ENCODE measurements at places on chromosomes 1 and 21. TPM values are rescaled to one million over a fixed set of nuclear protein-coding genes. Genes with fewer than 3 reads are reported as not detected.

Gene E2F2
- 1.2 TPM for total RNA-seq

DNA sequence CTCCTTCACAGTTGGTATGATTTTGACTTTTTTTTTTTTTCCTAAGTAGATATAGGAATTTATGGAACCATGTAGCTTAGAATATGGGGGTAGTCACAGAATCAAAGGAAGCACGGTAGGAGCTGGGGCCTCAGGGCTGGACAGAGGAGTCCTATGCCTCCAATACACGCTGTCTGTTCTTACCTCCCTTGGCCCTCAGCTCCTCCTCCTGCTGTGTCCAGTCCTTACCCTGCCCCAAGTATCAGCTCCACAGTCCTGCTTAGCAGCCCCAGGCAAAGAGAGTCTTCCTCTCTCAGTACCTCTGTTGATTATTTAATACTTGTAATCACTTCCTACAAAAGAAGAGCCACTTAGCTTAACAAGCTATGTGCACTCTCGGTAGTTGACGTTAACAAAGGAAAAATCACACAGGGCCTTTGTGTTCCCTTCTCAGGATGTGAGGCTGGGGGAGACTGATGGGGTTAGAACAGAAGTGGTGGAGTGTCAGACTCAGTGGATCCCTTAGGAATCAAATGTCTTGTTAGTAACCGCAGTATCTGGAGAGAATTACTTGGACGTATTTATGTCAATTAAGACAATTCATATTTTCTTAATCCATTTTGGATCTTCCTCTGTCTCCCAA lies 292.3 kb downstream of the HHAT start:
- no peak for DNase-seq

Gene ADORA3
- total RNA-seq = 0.39 TPM

Gene HES3
- not detected for total RNA-seq

DNA sequence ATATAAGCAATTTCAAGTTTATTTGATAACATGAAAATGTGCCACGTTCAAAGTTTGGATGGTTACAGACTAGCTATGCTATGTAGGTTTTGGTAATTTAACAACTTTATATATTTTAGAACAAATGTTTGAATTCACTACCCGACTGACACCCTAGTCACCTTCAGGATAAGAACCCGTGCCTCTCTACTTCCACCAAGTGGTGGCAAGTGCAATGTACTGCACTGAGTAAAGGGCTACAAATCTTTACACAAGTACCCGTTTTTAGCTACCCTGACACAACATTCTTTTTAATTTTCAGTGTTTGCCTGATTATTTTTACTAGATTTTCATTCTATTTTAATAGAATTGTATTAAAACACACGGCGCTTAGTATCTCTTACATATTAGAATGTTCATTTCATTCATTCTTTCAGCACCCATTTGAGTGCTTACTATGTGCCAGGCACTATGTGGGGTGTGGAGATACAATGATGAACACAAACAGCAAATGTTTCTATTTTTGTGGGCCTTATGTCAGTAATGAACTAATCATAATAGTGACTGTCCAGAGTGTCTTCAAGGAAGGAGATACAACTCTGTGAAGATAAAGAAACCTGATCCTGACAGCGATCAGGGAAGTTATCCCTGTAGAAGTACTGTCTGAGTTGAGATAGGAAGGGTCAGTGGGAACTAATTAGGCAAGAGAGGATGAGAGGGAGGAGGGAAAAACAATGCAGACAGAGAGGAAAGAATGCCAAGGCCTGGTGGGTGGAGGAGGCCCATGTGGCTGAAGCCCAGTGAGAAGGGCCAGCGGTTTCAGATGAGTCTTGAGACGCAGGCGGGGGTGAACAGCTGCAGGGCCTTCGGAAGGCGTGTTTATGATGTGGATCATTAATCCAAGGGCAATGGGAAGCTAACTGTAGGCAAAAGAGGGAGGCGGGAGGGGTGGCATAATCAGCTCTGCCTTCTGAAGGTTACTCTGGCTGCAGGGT lies 3.8 kb downstream of the LCA5L start:
- peak; percentile 54 for DNase-seq

DNA sequence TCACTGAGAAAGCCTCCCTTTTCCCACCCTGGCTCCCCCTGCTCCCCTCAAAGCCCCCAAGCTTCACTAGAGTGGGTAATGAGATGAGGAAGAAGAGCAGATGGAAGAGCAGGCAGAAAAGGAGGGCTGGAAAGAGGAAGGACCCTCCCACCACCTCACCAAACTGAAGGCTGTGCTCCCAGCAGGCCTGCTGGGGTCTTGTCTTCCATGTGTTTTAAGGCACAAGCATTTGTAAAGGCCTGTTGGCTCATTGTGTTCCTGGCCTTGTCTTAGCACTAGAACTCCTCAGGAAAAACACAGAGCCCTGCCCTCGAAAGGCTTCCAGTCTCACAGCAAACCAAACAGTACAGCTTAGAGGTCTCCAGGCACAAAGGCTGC lies 51.5 kb downstream of the TOMM20 start:
- DNase-seq = no peak

DNA sequence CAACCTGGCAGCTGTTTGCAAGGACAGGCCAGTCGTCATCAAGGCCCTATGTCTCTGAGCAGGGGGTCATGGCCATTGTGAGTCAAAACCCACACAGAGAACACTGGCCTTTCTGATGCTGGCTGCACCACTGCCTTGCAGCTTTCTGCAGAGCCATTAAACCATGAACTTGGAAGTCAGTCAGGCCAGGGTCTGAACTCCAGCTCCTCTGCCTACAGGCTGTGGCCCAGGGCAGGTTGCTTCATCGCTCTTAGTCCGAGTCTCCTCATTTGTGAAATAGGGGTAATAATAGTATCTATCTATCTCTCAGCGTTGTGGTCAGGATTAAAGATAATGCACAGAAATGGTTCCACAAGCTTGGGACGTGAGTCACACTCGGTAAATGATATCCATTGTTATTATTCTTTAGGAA lies 35.8 kb upstream of the HIVEP3 start:
- no peak for DNase-seq

- no peak for DNase-seq
Measured at GRCh38 chr1:198641966-198642668, 3.3 kb downstream of the PTPRC start.
